ENCODE measurements at places on chromosomes 4 and X. TPM values are rescaled to one million over a fixed set of nuclear protein-coding genes. Genes with fewer than 3 reads are reported as not detected.

GRCh38 chr4:138398322-138398721 lies 156.2 kb upstream of the SLC7A11 start:
- DNase-seq = no peak
- H3K4me1 ChIP-seq = no peaks in the 10 kb centered on the region
- H3K36me3 ChIP-seq = no peaks in the 10 kb centered on the region
- no peaks in the 10 kb centered on the region for H3K27me3 ChIP-seq
- H3K27ac ChIP-seq = no peak overlapping the region

DNA sequence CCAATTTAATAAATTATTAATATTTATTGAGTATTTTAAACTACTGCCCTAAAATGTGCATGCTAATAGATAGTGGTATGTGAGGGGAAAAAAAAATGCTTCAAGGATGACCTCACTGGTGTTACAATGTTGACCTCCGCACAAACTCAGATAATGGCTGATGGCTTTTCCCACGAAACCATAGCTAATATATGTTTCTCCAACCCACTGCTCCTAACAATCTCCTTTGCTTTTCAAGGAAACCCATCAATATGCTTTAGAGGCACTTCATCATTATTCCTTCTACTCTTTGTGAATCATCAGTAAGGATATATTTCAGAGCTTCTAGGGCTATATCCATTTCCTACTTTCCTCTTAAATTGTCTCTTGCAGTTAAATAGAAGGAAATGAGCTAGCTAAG lies 1752.0 kb upstream of the TENM3 start:
- no peak for DNase-seq
- H3K36me3 ChIP-seq = no peaks in the 10 kb centered on the region
- no peak overlapping the region for H3K4me3 ChIP-seq
- H3K27ac ChIP-seq = no peak overlapping the region
- H3K4me1 ChIP-seq = no peaks in the 10 kb centered on the region
- no peaks in the 10 kb centered on the region for H3K27me3 ChIP-seq

- no peaks in the 10 kb centered on the region for H3K27me3 ChIP-seq
- no peaks in the 10 kb centered on the region for H3K4me1 ChIP-seq
- no peak overlapping the region for H3K27ac ChIP-seq
- no peak for DNase-seq
- no peak overlapping the region for H3K4me3 ChIP-seq
These were observed 152.2 kb downstream of the STK32B start for GRCh38 chr4:5203309-5203992.

KDR gene
- not detected for total RNA-seq

RPA4 gene
- 0.37 TPM for total RNA-seq

DGAT2L6 gene
- not detected for total RNA-seq

PAGE4 gene
- total RNA-seq = not detected
